HT-29 (cell line): ENCODE measurements at places on chromosomes 6 and 20.

- no peak for DNase-seq
These were observed 1.1 kb downstream of the PPIL4 start for GRCh38 chr6:149544646-149545257.

GRCh38 chr6:161584051-161584450, 310.2 kb upstream of the AGPAT4 start:
- DNase-seq = no peak

DNA sequence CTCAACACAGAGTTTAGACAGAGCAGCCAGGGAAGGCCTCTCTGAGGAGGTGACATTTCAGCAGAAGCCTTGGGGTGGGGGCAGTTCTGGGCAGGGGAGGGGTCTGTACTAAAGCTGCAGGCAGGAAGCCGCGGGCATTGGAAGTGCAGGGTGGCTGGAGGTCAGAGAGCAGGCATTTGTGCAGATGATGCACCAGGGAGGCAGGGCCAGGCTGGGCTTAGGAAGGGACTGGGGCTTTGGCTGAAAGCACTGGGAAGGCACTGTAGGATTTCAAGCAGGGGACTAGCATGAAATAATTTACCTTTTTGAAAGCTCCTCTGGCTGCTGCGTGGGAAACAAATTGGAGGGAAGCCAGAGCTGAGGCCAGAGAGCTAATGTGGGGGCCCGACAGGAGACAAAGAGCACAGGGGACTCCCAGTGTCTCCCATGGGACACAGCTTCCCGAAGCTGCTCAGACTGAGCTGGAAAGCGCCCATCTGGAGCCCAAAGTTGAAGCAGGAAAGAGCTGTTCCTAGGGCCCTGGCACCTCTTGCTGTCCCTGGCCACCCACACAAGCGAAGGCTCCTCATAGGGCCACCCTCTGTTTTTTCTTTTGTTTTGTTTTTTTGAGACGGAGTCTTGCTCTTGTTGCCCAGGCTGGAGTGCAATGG, 19.3 kb downstream of the ADA start:
- DNase-seq = no peak

DNA sequence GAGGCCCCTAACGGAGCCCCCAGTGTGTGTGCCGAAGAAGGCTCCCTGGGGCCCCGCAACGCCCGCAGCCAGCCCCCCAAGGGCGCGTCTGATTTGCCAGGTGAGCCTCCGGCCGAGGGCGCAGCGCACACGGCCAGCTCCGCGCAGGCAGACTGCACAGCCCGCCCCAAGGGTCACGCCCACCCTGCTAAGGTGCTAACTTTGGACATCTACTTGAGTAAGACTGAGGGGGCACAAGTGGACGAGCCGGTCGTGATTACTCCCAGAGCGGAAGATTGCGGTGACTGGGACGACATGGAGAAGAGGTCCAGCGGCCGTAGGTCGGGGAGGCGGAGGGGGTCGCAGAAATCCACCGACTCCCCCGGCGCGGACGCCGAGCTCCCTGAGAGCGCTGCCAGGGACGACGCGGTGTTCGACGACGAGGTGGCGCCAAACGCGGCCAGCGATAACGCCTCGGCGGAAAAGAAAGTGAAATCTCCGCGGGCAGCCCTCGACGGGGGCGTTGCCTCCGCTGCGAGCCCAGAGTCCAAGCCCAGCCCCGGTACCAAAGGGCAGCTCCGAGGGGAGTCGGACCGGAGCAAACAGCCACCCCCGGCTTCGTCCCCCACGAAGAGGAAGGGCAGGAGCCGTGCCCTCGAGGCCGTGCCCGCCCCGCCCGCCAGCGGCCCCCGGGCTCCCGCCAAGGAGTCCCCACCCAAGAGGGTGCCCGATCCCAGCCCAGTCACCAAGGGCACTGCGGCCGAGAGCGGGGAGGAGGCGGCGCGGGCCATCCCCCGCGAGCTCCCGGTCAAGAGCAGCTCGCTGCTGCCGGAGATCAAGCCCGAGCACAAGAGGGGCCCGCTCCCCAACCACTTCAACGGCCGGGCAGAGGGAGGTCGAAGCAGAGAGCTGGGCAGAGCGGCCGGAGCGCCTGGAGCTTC, 117.0 kb downstream of the RTN4IP1 start:
- peak; percentile 76 for DNase-seq

DNA sequence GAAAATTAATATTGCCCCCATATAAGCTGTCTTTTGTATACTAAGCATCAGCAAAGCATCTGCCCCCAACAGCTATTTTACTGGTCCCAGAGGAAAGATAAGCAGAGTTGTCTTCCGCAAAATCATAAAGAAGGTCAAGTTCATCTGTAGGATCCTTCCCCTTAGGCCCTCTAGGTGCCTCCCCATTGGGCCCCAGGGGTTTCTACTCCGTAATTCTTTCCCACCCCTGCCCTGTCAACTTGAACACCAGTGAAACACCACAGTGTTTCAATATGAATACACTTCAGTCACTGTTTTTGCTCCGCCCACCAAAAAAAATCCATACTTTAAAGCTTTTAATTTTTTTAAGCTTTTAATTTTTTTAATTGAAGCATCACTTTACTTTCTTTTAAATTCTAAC, 159.2 kb downstream of the ATXN1 start:
- no peak for DNase-seq

DNA sequence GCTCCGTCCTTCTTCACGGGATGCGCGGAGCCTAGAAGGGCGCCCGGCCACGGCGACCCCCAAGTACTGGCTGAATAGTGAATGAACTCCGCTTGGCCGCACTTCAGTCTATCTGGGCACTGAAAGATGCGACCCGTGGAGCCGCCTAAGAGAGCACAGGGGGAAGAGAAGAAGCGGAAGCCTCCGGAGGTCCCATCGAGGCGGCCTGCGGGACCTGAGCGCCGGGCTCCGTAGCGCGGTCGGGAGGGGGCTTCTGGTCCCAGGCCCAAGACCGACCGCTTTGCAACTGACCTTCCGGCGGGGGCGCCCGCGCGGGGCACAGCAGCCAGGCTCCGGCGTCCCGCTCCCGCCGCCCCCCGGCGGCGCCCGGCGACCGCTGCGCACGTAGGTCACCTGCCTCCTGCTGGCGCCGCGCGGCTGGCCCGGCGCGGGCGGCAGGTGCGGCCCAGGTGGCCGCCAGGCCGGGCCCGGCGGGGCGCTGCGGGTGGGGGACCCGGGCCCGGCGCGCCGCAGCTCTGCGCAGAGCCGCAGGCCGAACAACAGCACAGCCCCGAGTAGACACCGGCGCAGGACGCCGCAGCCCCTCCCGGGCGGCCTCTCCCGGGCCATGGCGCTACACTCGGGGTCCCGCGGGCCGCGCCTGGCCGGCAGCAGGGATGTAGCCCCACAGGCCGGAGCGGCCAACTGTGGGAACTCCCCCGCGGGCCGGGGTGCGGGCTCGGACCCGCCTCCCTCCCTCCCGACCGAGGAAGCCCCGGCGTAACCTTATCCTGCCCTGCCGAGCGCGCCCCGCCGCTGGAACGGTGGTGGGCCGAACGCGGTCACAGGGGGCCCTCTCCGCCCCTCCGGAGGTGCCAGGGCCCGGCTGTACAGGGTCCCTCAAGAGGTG, at the start of gene METTL24:
Gene METTL24 (minus strand): TSS at position 686 of the 889 bp plus-strand sequence. CDS start 77 bp downstream, at position 609.
- no peak for DNase-seq

GRCh38 chr6:27532820-27533538, 60.1 kb upstream of the ZNF184 start:
- no peak for DNase-seq

GRCh38 chr6:56101141-56101553, 146.2 kb downstream of the COL21A1 start:
- peak; percentile 66 for DNase-seq

- DNase-seq = no peak
These were observed 161.8 kb downstream of the LRFN2 start for GRCh38 chr6:40425192-40425919.

DNA sequence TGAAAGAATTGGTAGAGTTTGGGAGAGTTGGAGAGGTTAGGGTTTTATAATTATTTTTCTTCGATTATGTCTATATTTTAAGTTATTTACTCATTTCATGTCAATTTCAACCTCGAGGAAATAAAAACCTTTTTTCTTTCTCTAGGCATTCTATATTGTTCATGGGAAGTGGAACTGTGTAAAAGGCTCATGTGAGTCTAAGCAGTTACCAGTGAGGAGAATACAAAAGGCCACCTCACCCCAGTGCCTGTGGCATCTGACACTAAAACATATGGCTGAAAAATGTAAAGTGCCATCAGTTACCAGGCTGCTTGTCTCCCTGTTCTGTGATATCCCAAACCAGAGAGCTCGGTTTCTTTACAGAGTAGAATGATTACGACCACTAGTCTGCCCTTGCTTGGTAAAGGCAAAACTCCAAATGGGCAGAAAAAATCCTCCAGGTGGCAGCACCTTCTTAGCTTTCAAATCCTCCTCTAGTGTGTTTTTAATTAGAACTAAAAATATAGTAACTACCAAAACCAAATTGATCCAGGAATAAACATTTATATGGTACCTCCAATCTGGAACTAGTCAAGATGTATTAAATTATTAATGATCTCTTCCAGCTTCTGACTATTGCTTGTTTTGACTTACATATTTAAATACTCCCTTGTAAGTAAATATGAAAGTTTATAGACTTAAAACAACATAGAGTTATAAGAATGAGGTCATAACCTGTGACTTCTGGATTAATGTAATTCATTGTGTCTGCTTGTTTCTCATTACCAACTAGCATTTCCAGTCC, 122.6 kb upstream of the MCHR2 start:
- peak; percentile 79 for DNase-seq

DNA sequence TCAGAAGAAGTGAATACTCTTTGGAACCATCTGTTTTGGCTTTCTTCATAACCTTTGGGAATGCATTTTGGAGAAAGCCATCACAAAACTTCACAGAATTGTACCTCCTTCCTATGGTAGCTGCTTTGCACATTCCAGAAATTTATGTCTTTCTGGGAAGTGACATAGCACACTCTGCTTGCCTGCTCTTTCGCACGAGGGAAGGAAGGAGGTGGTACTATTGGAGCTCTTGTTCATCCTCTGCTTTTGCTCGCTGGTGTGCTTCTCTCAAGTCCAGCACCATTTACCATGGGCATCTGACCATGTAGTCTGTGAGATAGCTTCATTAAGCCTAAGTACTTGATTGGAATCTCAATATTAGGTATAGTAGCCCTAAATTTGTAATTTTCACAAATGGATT, 473.3 kb upstream of the SLC35B3 start:
- DNase-seq = no peak

- DNase-seq = no peak
These were observed 38.2 kb upstream of the NKX2-4 start for GRCh38 chr20:21435576-21435975.

- DNase-seq = peak; percentile 77
These were observed 72.8 kb downstream of the MDGA1 start for GRCh38 chr6:37624606-37625574.

- DNase-seq = no peak
These were observed 36.2 kb downstream of the SF3B5 start for GRCh38 chr6:144059139-144059538.

DNA sequence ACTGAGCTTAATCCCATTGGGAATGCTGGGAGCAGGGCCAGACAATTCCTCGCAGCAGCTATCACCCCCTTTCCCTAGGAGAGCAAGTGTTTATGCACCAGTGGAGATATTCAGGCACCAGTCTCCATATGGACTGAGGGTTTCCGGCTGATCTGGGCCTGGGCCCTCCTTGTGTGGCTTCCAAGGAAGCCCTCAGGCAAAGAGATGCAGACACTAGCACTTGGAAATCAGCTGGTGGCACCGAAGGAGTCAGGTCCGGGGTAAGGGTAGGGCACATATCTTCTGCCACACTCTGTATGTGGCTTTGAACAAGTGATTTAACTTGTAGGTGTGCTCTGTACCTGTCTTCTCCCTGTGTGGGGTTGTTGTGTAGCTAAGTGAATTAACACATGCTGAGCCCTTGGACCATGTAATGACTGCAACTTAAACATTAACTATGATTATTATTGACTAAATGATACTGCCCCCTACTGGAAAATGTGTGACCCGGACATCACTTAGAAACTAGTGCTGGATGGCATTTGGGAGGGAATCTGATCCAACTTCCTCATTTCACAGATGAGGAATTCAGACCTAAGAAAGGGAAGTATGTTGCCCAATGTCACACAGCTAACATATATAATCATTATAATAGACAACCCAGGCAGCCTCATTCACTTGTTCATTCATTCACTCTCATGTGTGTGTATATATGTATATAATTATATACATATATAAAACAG, 19.3 kb upstream of the WFDC2 start:
- DNase-seq = peak; percentile 80

- DNase-seq = peak; percentile 40
These were observed 13.3 kb downstream of the GRM4 start for GRCh38 chr6:34132486-34133185.

GRCh38 chr6:110250838-110251237, 70.6 kb downstream of the CDC40 start:
- no peak for DNase-seq

DNA sequence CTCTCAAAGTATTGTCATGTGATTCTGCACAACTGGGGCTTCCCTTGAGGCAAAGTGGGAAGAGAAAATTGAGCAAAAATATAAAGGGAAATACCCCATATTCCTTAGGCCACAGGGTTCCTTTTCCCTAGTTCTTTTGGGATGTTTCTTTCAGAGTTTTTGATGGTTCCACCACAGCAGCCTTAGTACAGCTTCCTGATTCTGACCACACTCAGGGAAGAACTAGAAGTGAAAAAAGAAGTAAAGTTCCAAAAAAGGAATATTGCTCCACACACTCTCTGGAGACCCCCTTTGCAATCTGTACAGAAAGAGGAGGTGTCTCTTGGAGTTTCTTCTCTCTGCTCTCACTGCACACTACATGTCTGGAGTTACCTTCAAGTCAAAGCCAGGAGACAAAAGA, 27.9 kb upstream of the HLA-DQA2 start:
- no peak for DNase-seq

DNA sequence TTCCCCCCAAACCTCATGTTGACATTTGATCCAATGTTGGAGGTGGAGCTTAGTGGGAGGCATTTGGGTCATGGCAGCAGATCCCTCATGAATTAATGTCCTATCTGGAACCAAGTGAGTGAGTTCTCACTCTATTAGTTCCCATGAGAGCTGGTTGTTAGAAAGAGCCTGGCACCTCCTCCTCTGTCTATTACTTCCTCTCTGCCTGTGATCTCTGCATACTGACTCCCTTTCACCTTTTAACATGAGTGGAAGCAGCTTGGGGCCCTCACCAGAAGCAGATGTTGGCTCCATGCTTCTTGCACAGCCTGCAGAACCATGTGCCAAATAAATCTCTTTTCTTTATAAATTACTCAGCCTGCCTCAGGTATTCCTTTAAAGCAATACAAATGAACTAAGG, 127.3 kb upstream of the RALGAPA2 start:
- DNase-seq = no peak

DNA sequence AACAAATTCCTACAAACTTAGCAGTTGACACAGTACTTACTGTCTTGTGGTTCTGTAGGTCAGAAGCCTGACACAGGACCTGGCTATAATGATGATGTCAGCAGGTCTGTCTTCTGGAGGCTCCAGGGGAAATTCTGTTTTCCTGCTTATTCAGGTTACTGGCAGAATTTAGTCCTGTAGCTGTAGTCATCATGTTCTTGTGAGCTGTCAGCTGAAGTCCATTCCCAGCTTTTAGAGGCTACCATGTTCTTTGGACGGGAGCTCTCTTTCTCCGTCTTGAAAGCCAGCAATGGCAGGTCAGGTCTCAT, 99.2 kb downstream of the HIVEP1 start:
- DNase-seq = no peak

DNA sequence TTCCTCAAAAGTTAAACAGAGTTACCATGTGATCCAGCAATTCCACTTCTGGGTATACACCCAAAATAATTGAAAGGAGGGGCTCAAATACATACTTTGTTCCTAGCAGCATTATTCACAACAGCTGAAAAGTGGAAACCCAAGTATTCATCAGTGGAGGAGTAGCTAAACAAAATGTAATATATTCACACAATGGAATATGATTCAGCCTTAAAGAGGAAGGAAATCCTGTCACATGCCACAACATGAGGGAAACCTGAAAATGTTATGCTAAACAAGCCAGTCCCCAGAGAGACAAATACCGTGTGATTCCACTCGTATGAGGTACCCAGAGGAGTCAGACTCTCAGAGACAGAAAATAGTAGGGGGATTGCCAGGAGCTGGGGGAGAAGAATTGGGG, 44.5 kb downstream of the PXDC1 start:
- DNase-seq = no peak
